ENCODE measurements at places on chromosomes 7 and 10.

GRCh38 chr10:101612872-101613271 lies 24.8 kb downstream of the DPCD start:
- no peak overlapping the region for H3K4me3 ChIP-seq
- no peaks in the 10 kb centered on the region for H3K36me3 ChIP-seq
- no peak for DNase-seq
- H3K27ac ChIP-seq = no peak overlapping the region
- no peaks in the 10 kb centered on the region for H3K4me1 ChIP-seq

- H3K27me3 ChIP-seq = peaks cover 8% of the 10 kb centered on the region
- no peak overlapping the region for H3K4me3 ChIP-seq
- no peak for DNase-seq
- H3K4me1 ChIP-seq = no peaks in the 10 kb centered on the region
- no peak overlapping the region for H3K27ac ChIP-seq
These were observed 129.7 kb downstream of the C10orf105 start for GRCh38 chr10:71589617-71590551.

DNA sequence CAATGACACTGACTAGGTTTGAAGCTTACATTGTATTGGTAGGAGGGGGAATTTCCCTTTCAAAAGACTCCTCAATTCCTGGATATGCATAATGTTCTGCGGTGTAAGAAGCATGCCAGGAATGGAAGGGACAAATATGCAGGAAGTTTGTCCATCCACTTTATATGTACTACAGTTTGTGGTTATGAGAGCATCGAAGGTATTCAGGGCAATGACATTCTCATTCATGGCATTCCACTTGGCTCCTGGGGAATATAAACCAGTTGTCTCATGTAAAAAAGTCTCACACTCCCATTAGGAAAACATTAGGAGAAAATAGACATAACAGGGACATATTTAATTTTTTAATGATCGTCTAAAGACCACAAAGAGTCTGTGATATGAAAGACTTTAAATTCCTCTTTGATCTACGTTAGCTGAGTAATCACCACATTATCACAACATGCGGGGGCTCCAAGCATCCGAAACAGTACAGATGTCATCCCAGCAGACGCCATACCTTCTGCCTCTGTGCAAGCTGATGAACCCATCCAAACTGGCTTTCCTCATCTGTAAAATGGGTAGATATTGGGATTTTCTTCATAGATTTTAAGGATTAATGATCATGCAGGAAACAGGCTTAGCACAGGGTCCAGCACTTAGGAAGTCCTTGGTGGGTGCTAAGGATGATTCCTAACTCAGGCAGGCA lies 675.3 kb downstream of the INHBA start:
- H3K4me1 ChIP-seq = no peaks in the 10 kb centered on the region
- no peak for DNase-seq
- H3K36me3 ChIP-seq = no peaks in the 10 kb centered on the region
- H3K27ac ChIP-seq = no peak overlapping the region

- peaks cover 16% of the 10 kb centered on the region for H3K4me1 ChIP-seq
- no peaks in the 10 kb centered on the region for H3K27me3 ChIP-seq
- no peak overlapping the region for H3K27ac ChIP-seq
- H3K36me3 ChIP-seq = no peaks in the 10 kb centered on the region
- DNase-seq = no peak
These were observed 108.9 kb downstream of the ARID5B start for GRCh38 chr10:62010366-62010765.

All from psoas muscle (tissue), 8 donors.